ENCODE measurements at places on chromosomes 12 and 14.

GRCh38 chr14:102363182-102363943, 622 bp downstream of the TECPR2 start:
- DNase-seq = peak; percentile 52

- DNase-seq = peak; percentile 40
These were observed 2.0 kb upstream of the GAPDH start for GRCh38 chr12:6532051-6532926.

- no peak for DNase-seq
These were observed 61.8 kb downstream of the KLRG1 start for GRCh38 chr12:9051158-9051550.

- no peak for DNase-seq
These were observed 34.1 kb downstream of the ITGA7 start for GRCh38 chr12:55673638-55674037.

DNA sequence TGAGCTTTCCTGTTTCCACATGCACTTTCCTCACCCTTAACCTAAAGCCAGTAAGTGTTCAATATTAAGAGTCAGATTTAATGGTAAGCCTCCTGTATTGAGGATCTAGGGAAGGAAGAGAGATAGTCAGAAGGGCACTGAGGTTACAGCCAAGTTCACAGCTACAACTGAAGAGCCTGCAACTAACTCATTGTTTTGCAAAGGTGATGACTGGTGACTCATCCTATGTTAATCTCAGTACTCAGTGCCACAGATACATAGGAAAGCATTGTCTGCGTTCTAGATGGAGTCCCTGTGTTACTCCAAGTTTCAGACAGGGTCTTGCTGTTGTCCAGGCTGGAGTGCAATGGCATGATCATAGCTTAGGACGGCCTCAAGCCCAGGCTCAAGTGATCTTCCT, 157.0 kb upstream of the RBM19 start:
- DNase-seq = no peak

DNA sequence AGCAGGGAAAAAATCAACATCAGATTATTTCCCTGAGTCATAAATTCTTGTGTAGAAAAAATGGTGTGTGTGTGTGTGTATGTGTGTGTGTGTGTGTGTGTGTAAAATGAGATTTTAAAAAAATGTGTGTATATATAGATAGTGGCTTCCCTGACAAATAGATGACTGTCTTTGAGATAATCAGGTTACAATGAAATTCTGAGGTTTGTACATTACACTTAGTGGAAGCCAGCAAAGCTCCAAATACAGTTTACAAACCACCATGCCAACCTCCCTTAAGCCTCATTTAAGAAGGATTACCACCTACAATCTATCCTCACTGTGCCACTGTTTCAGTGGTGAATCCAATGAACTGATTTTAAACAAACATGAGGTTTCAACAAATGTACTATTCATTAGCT, 93.8 kb downstream of the MED13L start:
- DNase-seq = no peak

DNA sequence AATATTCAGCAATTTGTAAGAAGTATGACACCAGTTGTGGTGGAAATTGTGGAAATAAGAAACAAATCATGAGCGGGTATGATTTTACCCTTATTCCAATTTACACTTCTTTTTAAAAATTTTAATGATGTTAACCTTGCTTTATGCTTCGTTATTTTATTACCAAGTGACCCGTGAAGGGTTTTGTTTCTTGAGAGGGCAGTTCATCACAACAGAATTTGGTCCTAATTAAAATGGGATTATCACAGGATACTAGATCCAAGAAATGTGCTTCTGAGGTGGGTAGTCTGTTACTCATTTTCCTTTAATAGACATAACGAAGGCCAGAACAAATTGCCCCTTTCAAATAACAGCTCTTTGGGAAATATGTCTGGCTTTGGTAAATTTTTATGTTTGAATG, 25.5 kb upstream of the RASSF8 start:
- no peak for DNase-seq

GRCh38 chr14:41972531-41972930, 365.9 kb downstream of the LRFN5 start:
- DNase-seq = no peak

DNA sequence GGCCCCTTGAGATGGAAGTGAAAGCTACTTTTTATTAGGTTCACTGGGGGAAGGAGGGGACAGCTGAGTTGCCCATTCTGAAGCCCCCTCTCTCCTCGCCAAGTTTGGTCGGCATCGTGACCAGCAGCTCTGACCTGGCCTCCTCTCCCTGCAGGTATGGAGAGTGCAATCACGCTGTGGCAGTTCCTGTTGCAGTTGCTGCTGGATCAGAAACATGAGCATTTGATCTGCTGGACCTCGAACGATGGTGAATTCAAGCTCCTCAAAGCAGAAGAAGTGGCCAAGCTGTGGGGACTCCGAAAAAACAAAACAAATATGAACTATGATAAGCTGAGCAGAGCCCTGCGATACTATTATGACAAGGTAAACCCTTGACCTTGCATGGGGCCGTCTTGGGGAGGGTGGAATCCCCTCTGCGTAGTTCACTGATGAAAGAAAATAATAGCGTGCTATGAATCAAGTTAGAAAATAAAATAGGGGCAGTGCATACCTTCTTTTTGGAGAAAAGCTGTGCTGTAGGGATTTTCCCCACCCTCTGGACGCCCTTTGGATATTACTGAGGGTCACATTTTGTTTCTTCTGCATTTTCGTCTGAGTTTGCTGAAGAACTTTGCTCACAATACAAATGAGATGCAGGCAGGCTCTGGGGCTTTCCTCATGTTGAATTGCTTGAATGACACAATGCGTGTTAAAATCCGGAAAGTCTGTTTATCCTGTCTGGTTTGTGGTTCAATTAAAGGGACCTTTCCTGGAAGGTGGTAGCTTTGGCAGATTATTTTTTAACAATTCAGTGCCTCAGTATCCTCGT, 29.4 kb downstream of the ELK3 start:
- no peak for DNase-seq

DNA sequence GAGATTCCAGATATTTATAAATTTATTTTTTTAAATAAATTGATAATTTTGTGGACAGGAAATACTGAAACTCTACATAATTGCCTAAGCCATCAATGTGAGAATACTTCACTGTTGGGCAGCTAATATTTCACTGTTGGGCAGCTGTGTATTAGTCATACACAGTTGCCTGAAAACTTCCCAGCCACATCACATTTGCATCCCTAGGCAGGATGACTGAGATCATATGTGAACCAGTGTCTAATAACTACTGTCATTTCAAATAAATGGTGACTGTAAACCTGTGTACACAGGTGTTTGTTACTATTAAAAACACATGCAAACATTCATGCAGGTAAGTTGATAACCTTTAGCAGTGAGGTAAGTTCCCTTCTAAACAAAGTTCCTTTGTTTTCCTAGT, 43.9 kb downstream of the TMTC3 start:
- DNase-seq = no peak

GRCh38 chr12:79360286-79360685, 330.5 kb downstream of the PAWR start:
- DNase-seq = no peak

GRCh38 chr14:92973798-92974372, 50.9 kb downstream of the CHGA start:
- DNase-seq = no peak

GRCh38 chr12:117092886-117093285, 6.3 kb downstream of the TESC start:
- no peak for DNase-seq

DNA sequence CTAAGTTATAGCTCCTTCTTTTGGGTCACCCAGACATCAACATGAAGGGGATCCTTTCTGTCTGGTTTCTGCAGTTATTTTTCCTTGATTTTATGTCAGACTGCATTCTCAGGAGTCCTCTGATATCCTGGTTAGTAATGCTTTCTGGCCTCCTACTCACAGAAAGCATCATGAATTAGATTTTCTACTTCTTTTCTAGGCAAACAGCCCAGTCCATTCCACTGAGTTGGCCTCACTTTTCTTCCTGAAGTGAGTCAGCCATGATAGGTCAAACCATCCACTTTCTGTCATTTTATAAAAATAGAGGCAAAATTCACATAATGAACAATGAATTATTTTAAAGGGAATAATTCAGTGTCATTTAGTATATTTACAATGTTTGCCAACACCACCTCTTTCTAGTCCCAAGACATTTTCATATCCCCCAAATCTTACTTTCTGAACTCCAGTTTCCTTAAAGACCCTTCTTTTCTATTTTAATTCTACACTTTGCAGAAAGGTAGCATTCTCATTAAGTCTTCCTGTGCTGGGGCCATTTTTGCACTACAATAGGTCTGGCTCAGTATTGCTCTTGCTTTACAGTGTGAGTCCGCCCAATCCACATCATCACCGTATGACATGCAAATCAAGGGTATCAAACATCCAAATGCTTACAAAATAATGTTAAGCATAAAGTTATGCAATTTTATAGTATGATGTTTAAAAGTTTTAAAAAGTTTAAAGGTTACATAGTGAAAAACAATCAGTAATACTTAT, 95.1 kb downstream of the UNC79 start:
- no peak for DNase-seq

GRCh38 chr12:91123236-91123916, 12.1 kb upstream of the LUM start:
- no peak for DNase-seq

DNA sequence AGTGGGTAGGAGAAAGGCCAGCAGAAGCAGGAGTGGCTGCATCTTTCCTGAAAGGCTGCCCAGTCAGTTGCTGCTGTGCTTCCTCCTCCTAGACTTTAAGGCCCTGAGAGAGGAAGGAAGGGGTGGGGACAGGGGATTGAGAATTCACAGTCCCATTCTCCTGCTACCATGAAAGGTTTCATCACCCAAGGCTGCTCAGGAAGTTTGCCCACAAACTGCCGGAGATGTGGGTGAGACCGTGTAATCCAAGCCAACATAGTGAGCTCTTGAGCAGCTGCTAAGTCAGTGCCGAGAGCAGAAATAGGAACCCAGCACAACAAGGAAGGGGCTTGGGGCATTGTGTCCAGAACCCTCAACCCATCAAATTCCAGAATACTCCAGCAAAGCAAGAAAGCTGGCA, at the start of gene CTSG:
Gene CTSG, minus strand, starts transcription at position 69 of the 400 bp plus-strand sequence. Its CDS starts 27 bp downstream, at position 42.
- DNase-seq = no peak

DNA sequence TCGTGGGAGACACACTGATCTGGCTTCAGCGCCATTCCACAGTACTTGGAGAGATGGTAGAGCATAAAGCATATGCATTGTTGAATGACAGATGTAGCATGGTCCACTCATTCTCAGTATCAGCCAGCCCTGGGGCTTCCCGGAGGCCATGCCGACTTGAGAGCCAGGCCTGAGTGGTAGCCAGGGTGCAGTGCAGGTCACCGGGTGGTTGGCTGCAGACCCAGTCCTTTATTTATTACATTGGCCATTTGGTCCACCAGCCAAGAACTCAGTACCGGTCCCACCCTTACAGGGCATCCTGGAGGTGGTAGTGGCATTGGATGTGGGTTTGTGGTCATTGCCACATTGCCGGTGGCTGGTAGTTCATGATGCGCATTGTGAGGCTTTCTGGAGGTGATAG, 121.6 kb upstream of the RTL1 start:
- DNase-seq = no peak

GRCh38 chr14:58077621-58078020, 74.4 kb downstream of the ARMH4 start:
- no peak for DNase-seq

DNA sequence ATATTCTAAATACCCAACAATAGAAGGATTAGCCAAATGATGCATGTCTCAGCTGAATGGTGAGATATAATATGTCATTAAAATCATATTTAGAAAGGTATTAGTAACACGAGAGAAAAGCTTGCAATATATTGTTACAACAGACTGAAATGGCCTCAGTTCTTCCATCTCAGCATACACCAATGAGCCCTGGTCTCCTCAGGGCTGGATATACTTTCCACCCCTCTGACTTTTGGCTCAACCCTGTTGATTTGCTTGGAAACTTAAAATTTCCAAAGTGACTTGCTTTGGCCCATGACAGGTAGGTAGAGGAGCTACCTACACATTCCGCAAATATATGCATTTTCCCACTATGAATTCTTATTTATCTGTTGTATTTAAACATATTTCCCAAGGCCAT, 908.1 kb upstream of the TMEM132C start:
- DNase-seq = no peak

- DNase-seq = no peak
These were observed 4.7 kb upstream of the SLC48A1 start for GRCh38 chr12:47768323-47768811.
